ENCODE measurements at places on chromosomes 1 and 21. TPM values are rescaled to one million over a fixed set of nuclear protein-coding genes. Genes with fewer than 3 reads are reported as not detected.

PAQR6 gene
- total RNA-seq = not detected

SIM2 gene
- total RNA-seq = 0.96 TPM

POLR3C gene
- total RNA-seq = 23.7 TPM

IL22RA1 gene
- 0.72 TPM for total RNA-seq

UBE2G2 gene
- 55.4 TPM for total RNA-seq

FAM3B gene
- total RNA-seq = 0.72 TPM

OPTC gene
- not detected for total RNA-seq

RNU1-2 gene
- total RNA-seq = under 0.01 TPM

SLAMF9 gene
- 12.1 TPM for total RNA-seq

TMEM125 gene
- 9.0 TPM for total RNA-seq

TMEM35B gene
- 20.2 TPM for total RNA-seq

CD1B gene
- total RNA-seq = not detected

OR6F1 gene
- not detected for total RNA-seq

ELAVL4 gene
- total RNA-seq = not detected
